ENCODE measurements at places on chromosomes 7 and 10. TPM values are rescaled to one million over a fixed set of nuclear protein-coding genes. Genes with fewer than 3 reads are reported as not detected.

Gene HHEX
- 2.3 TPM for total RNA-seq

Gene UNC5B
- 1.1 TPM for total RNA-seq

- peak overlapping the region; percentile 46 for H3K27ac ChIP-seq
- H3K4me1 ChIP-seq, result peaks cover 3% of the 10 kb centered on the region
- no peaks in the 10 kb centered on the region for H3K27me3 ChIP-seq
- DNase-seq, result no peak
- H3K4me3 ChIP-seq, result no peak overlapping the region
- no peaks in the 10 kb centered on the region for H3K36me3 ChIP-seq
Measured at GRCh38 chr10:71694039-71694501, 25.5 kb downstream of the C10orf105 start.

GRCh38 chr7:37191797-37192196 lies 256.9 kb downstream of the ELMO1 start:
- no peaks in the 10 kb centered on the region for H3K36me3 ChIP-seq
- no peaks in the 10 kb centered on the region for H3K4me1 ChIP-seq
- no peak overlapping the region for H3K27ac ChIP-seq
- no peak overlapping the region for H3K4me3 ChIP-seq
- no peak for DNase-seq
- H3K27me3 ChIP-seq, result no peaks in the 10 kb centered on the region

GRCh38 chr10:106864031-106864430 lies 300.5 kb downstream of the SORCS1 start:
- no peak overlapping the region for H3K27ac ChIP-seq
- no peaks in the 10 kb centered on the region for H3K36me3 ChIP-seq
- no peak for DNase-seq
- no peak overlapping the region for H3K4me3 ChIP-seq
- no peaks in the 10 kb centered on the region for H3K27me3 ChIP-seq

DNA sequence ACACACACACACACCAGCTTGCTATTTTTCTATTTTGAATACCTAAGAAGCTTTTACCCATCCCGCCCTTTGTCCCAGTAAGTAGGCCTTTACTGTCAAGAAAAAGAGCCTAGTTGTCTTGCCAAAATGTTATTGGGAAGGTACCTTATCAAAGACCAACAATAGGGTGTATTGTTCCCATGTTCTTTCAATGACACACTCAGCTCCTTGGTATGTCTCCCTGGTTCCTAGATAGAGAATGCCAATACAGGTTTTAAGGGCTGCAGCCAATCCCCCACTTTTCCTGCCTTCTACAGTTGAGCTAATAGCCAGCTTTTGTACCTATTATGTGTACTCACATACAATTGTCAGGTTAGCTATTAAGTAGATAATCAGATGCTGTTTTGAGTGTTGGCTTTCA lies 92.0 kb upstream of the LRRTM3 start:
- DNase-seq, result no peak
- no peaks in the 10 kb centered on the region for H3K36me3 ChIP-seq
- H3K27me3 ChIP-seq, result no peaks in the 10 kb centered on the region
- peaks cover 17% of the 10 kb centered on the region for H3K4me1 ChIP-seq
- no peak overlapping the region for H3K4me3 ChIP-seq
- no peak overlapping the region for H3K27ac ChIP-seq

Gene FZD8
- total RNA-seq, result 6.1 TPM

- no peaks in the 10 kb centered on the region for H3K27me3 ChIP-seq
- no peaks in the 10 kb centered on the region for H3K36me3 ChIP-seq
- no peak for DNase-seq
- H3K4me3 ChIP-seq, result no peak overlapping the region
- no peaks in the 10 kb centered on the region for H3K4me1 ChIP-seq
Measured at GRCh38 chr7:36726806-36727503, 2.7 kb upstream of the AOAH start.

Gene ACBD7
- total RNA-seq, result not detected

Measured in psoas muscle (tissue), 8 donors.